Stimulated activated CD8-positive, alpha-beta memory T cell treated with anti-CD3 and anti-CD28 coated beads, Interleukin-7, amount 100 ng/mL, for 24 hours (primary cell): ENCODE measurements at places on chromosomes 16 and 17.

GRCh38 chr17:6494239-6494941, 50.1 kb downstream of the PIMREG start:
- no peak for DNase-seq

DNA sequence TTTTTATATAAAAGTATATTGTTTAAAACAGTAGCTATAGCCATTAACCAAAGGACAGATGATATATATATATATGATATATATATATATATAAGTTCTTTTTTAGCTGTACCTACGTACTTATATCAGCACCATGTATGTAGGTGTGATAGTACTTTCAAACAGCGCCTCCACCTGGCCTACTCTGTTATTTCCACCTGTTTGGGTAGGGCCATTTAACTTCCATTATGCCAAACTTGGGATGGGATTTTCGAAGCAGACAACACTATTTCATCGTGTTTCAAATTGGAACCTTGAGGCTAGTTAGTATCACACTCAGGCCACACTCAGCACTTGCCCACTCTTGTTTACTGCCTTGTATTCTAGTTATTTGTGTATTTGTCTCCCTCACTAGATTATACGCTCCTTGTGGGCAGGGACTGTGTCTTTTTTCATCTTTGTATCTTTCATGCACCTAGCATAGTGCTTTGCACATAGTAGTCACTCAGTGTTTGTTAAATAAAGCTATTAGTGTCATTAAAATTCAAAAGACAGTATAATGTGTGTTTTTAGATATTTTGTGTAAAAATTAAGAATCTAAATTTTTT, 11.8 kb upstream of the CLTC start:
- DNase-seq = no peak

GRCh38 chr17:13909901-13910519, 159.3 kb upstream of the COX10 start:
- no peak for DNase-seq

GRCh38 chr16:52099382-52099781, 447.6 kb downstream of the TOX3 start:
- no peak for DNase-seq

GRCh38 chr16:63461248-63461841, 1425.1 kb upstream of the CDH8 start:
- DNase-seq = no peak

DNA sequence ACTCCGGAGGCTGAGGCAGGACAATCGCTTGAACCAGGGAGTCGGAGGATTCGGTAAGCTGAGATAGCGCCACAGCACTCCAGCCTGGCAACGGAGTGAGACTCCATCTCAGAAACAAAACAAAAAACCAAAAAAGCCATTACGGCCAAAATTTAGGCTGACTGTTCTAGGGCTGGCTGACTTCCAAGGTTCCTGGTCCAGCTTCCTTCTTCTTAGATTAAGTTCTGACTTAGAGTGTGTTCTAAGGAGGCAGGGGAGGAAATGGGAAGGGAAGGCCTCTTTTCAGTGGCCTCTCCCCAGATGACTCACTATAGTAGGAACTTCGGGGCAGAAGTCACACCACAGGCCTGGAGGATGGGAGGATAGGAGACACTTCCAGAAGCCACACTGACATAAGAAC, 27.7 kb upstream of the CLEC18B start:
- DNase-seq = no peak

- DNase-seq = no peak
Measured at GRCh38 chr16:56387396-56387795, 37.9 kb downstream of the AMFR start.

GRCh38 chr16:9002042-9002441, 38.3 kb upstream of the USP7 start:
- DNase-seq = no peak

DNA sequence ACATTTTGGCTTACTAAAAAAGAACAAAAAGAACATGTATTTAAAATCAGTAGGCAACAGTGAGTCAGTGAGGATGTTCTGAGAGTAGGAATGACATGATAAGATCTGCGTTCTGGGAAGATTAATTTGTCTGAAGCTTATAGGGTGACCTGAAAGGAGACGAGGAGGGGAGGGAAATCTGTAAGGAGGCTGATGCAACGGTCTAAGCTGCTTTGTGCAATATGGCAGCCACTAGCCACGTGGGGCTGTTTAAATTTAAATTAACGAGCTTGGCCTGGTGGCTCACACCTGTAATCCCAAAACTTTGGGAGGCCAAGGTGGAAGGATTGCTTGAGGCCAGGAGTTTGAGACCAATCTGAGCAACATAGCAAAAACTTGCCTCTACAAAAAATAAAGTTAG, 181.6 kb upstream of the CACNG3 start:
- no peak for DNase-seq

- peak; percentile 71 for DNase-seq
Measured at GRCh38 chr17:76385892-76386786, 1.7 kb downstream of the SPHK1 start.

DNA sequence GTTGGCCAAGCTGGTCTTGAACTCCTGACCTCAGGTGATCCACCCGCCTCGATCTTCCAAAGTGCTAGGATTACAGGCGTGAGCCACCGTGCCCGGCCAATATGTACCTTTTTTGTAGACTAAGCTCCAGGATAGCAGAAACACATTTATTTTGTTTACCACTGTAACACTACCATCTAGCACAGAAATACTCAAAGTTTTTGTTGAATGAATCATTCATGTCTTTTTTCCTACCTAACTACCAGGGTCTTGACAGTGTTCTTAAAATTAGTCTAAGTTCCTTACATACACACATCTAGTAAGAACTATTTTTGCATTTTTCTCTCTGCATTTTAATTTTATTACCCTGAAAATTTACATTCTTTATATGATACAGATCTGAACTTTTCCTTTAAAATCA, 44.4 kb downstream of the AKAP10 start:
- DNase-seq = no peak

DNA sequence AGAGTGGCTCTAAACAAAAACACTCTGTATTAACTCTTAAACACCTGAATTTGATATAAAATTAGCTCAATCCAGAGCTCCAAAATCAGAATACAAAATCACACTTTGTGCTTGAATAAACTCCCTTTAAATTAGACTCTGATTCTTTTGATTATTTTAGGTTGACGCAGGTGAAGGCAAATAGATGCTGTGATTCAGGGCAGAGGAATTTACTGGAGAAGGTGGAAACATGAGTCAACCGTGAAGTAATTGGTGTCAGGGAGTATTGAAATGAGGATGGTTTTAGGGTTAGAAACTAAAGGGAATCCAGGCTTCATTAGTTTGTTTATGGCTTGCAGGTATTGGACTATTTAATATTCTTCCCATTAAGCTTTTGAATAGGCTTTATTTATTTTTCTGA, 37.1 kb upstream of the TEKT1 start:
- no peak for DNase-seq

DNA sequence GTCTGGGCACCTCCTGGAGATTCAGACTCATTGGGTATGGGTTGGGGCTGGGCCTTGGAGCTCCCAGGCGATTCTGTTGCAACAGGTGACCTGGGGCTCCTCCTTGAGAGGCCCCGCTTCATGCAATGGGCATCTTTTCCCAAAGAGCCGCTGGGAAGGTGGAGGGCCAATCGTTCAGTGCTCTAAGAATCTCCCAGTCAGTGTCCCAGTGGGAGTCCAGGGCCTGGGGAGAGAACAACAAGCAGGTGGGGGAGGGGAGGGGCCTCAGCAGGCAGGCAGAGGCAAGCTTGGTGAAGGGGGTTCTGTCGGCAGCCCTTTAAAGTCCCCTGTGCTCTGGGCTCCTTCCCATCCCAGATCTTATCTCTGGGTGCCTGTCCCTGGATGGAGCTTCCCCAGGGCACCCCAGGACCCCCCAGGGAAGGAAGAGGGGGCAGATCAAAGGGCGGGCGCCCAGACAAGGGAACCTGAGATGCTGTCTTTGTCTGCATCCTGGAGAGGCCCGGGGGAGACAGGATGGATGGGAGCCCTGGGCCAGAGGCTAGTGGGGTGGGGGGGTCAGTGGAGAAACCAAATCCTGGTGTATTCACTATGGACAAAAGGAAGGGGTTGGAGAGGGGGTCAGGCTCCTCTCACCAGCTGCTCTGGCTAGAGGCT, 30.5 kb upstream of the NXPH3 start:
- no peak for DNase-seq

DNA sequence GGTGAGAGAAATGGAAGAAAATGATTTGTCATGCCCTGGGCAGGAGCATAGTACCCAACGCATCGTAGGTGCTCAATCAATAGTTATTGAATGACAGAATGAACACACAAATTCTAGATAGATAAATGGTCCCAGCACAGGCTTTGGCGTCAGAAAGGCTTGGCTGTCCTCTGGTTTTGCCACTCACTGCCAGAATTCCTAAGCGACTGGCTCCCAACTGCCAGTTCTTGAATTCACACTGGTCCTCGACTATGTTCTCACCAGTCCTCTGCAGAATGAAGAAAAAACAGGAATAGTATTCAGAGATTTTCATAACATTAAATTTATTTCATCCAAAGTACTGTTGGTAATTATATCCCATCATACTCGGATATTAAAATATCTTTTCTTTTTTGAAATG, 163.1 kb upstream of the NOL11 start:
- DNase-seq = no peak

GRCh38 chr17:266219-266618, 84.8 kb upstream of the DOC2B start:
- DNase-seq = no peak

DNA sequence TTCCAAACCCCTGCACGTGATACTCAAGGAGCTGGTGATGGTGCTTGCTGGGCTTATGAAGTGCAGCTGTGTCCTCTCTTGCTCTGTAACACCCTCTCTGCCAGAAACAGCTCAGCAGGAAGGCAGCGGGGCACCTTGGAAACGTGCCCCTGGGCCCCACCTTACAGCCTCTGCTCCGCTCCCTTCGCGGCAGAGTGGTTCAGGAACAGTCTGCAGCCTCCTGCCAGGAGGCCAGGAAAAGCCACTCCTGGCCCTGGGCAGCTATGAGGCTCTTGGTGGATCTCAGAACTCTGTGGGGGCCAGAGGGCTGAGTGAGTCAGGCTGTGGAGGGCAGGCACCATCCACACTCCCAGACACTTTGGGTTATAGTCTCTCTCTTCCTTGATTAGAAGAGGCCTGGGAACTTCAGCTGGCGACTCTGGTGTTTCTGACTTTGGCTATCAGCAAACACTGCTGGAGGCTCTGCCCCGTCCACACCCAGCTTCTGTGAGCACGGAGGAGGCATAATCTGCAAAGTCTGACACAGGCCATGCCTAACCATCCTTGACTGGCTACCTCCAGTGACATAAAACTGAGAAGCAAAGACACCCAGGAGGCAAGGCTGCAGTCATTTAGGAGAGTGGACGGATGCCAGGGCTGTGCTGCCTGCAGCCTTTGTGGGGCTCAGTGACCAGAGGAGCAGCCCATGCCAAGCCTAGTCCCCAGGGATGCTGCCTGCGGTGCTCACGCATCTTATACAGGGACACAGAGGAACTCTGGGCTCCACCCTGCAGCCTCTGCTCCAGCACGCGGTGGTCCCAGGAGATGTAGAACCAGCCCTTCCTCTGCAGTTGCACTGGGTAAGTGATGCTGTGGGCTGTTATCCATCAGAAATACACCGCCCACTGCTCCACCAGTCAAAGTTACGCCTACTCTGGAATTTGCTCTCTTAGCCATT, 65.3 kb downstream of the METRNL start:
- DNase-seq = no peak
